CD4-positive, alpha-beta T cell treated with Interleukin-15 for 4 hours (primary cell): ENCODE measurements at places on chromosomes 16 and 17.
A peak's percentile ranks its signal among the peaks of the same experiment; 100 is the strongest.

GRCh38 chr16:29663016-29663806 lies at the start of gene SPN:
TSS of gene SPN (plus strand) at chr16:29663247. CDS start at chr16:29663729, 482 bp downstream.
- no peak for DNase-seq

DNA sequence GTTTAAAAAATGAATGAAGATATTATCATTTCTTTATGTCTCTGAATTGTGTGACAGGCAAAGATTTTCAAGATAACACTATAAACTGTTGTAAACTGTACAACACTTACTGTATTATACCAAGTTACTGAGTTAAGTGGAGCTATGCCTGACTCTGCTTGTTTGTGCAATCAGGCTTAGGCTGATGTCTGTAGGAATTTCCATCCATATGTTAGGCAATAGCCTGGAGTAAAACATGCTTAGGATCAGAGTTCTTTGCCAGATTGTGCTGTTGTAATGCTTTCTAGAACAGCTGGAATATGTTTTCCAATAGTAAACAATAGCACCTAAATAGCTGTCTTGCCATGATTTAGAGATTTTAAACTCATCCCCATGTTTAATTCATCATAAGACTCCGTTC lies 1496.7 kb downstream of the CDH11 start:
- no peak for DNase-seq

DNA sequence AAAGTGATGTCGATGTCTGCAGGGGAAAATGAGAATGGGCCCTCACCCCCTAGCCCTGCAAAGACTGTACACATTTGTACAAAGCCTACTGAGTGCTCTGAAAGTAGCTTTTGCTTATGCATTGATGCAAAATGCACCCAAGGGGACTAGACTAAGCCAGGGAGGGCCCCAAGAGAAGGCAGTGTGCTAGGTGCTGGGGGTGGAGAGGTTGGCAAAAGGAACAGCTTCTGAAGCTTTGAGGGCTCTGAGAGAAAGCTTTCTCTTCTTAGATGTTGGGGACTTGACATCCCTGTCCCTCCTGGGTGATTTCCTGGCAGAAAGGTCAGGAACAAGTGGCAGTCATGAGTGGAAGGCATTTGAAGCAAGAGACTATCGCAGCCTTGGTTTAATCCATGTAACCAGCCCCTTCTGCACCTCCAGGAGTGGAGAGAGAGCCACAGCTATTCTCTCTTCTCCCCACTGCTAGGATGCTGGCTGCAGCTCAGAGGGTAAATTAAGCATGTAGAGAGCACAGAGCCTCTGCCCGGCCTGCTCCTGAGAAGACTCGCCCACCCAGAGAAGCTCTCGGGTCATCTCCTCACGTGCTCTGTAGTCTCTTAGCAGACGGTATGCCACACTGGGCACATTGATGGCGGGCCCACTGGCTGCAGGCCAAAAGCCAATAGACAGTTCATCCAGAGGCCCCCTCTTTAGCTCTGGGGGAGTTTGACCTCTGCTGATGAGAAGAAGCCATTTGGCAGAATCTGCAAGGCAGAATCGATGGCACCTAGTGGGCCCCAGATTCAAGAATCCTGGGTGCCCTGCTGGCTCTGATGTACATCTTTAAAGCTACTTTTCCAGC lies 221.4 kb downstream of the MSI2 start:
- no peak for DNase-seq

- no peak for DNase-seq
These were observed 17.8 kb downstream of the DOC2B start for GRCh38 chr17:163514-164098.

- DNase-seq, result no peak
These were observed 770.7 kb downstream of the CDH11 start for GRCh38 chr16:64351121-64351520.

DNA sequence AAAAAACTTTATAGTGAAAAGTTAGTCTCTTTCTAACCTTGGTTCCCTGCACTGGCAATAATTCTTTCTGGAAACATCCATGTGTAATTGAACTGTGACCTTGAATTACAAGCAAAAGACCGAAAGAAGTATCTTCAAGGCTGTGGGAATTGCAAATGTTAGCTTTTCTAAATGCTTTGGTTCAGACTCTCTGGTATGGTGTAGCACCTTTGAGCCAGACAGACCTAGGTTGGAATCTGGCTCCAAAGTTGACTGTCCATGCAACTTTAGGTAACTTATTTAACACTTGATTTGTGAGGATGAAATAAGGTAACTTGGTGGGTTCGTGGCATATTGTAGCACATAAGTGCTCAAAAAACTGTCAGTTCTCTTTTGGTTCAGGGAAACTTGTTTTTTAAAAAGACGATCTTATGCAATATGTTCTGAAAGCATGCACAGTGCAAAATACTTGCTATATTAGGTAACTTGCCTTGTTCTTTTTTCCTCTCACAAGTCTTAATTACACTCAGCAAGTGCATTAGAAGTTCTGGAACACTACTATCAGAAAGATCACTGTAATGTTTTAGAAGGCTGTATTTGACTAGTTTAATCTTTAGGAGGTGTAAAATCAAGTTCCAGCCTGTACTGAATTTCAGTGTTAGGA lies 46.3 kb downstream of the TANGO6 start:
- no peak for DNase-seq

GRCh38 chr16:13245713-13246377 lies 344.4 kb downstream of the SHISA9 start:
- DNase-seq, result no peak

- no peak for DNase-seq
These were observed 15.8 kb downstream of the CACNG5 start for GRCh38 chr17:66850692-66851091.

- DNase-seq, result peak; percentile 88
These were observed at the start of gene RSAD1 for GRCh38 chr17:50478391-50479381. TSS of gene RSAD1 (plus strand) at chr17:50478860. CDS start at chr17:50478885, 25 bp downstream.

DNA sequence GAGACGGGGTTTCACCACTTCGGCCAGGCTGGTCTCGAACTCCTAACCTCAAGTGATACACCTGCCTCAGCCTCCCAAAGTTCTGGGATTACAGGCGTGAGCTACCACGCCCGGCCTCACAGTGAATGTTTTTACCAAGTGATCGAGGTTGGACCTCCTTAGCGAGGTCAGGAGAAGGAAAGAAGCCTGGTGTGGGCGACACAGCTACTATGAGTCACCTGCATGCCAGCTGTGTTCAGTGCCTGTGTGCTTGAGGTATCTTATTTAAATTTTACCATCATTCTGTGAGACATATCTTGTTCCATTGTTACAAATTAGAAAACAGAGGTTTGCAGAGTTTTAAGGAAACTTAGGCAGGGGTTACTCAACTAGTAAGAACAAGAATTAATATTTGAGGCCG lies 174.8 kb upstream of the DYNLRB2 start:
- DNase-seq, result no peak

GRCh38 chr16:56912746-56913708 lies 18.9 kb upstream of the HERPUD1 start:
- no peak for DNase-seq

- DNase-seq, result peak; percentile 34
These were observed 118.0 kb upstream of the ZNF469 start for GRCh38 chr16:88264641-88265285.

DNA sequence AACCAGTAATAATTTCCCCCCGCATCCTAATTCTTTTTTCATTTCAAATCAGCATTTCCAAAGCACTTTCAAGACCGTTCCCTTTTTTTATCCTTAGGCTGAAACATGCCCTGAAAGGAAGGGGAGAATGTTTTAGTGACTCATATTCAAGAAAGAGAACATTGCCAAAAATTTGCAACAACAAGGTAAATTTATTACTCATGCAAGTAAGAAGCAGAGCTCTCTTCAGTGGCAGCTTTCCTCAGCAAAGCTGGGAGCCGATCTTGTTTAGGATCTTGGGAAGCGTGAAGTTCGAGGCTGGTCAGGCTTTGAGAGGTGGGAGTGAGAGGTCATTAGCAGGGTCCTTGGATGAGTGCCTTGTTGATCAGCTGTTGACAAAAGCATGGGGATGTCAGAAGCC lies 129.5 kb downstream of the PRKCA start:
- no peak for DNase-seq
